ENCODE measurements at places on chromosomes 3 and 15.
A peak's percentile ranks its signal among the peaks of the same experiment; 100 is the strongest.

- no peak overlapping the region for H3K27ac ChIP-seq
- H3K27me3 ChIP-seq: peaks cover 3% of the 10 kb centered on the region
- no peak for DNase-seq
- no peaks in the 10 kb centered on the region for H3K36me3 ChIP-seq
Observed at GRCh38 chr3:126750756-126751121, 46.7 kb downstream of the CHCHD6 start.

- no peaks in the 10 kb centered on the region for H3K36me3 ChIP-seq
- H3K27ac ChIP-seq: no peak overlapping the region
- H3K27me3 ChIP-seq: peaks cover 42% of the 10 kb centered on the region
- no peak for DNase-seq
Observed at GRCh38 chr3:119619094-119619493, 21.4 kb downstream of the PLA1A start.

GRCh38 chr3:195005759-195006510, 265.0 kb downstream of the XXYLT1 start:
- no peaks in the 10 kb centered on the region for H3K36me3 ChIP-seq
- no peak for DNase-seq
- no peak overlapping the region for H3K4me3 ChIP-seq
- H3K27me3 ChIP-seq: peaks cover 69% of the 10 kb centered on the region
- no peak overlapping the region for H3K27ac ChIP-seq

- DNase-seq: no peak
- H3K27me3 ChIP-seq: peaks cover 14% of the 10 kb centered on the region
- H3K27ac ChIP-seq: no peak overlapping the region
- no peak overlapping the region for H3K4me3 ChIP-seq
- H3K36me3 ChIP-seq: no peaks in the 10 kb centered on the region
- no peaks in the 10 kb centered on the region for H3K4me1 ChIP-seq
Observed at GRCh38 chr3:157059181-157059580, 100.8 kb downstream of the CCNL1 start.

DNA sequence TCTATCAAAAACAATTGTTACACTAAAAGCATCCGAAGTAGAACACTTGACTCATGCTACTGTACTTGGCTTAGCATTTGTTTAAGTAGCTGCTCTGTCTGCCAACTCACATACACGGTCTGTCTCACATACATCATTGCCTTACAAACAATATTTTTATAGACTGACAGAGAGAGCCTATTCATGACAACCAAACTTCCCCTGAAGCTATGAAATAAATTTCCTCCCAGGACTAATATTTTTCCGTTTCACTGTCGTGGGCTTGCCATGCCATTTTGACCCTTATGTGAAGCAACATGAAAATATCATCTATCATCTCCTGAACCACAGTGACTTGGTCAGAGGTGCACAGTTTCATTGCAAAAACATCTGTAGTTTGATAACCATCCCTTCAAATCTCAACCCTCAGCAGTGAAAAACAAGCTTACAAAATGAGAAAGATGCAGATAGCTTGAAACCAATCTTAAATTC, 66.5 kb upstream of the PYGO1 start:
- no peaks in the 10 kb centered on the region for H3K36me3 ChIP-seq
- H3K27ac ChIP-seq: no peak overlapping the region
- DNase-seq: no peak
- peaks cover 3% of the 10 kb centered on the region for H3K27me3 ChIP-seq

DNA sequence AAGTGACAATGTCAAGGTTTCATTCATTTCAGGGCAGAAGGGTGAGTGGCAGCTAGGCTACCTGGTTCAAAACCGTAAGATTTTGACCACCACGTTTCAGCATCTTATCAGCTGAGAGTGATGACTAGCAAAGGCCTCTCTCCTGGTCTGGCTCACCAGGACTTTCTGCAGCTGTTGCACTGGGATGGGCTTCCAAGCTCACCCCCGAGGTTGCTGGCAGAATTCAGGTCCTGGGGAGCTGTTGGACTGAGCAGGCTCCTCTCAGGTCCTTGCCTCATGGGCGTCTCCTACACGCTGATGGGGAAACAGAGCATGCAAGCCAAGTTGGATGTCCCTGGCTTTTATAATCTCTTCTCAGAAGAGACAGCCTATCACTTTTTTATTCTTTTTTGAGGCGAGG, 88.8 kb upstream of the RNU6-1 start:
- H3K4me3 ChIP-seq: no peak overlapping the region
- H3K27me3 ChIP-seq: peaks cover 14% of the 10 kb centered on the region
- H3K27ac ChIP-seq: peak overlapping the region; percentile 72
- H3K36me3 ChIP-seq: no peaks in the 10 kb centered on the region

GRCh38 chr15:34889476-34889875, 80.1 kb downstream of the AQR start:
- DNase-seq: peak; percentile 22
- peaks cover 63% of the 10 kb centered on the region for H3K4me1 ChIP-seq
- peak overlapping the region; percentile 59 for H3K27ac ChIP-seq
- peak overlapping the region; percentile 67 for H3K4me3 ChIP-seq

- H3K4me3 ChIP-seq: peak overlapping the region; percentile 6
- H3K27ac ChIP-seq: peak overlapping the region; percentile 59
- H3K27me3 ChIP-seq: no peaks in the 10 kb centered on the region
Observed at GRCh38 chr3:23874359-23875112, 42.3 kb downstream of the NKIRAS1 start.

All from HFFc6 (cell line).